ENCODE measurements at places on chromosomes 3 and 15. TPM values are rescaled to one million over a fixed set of nuclear protein-coding genes. Genes with fewer than 3 reads are reported as not detected.

DNA sequence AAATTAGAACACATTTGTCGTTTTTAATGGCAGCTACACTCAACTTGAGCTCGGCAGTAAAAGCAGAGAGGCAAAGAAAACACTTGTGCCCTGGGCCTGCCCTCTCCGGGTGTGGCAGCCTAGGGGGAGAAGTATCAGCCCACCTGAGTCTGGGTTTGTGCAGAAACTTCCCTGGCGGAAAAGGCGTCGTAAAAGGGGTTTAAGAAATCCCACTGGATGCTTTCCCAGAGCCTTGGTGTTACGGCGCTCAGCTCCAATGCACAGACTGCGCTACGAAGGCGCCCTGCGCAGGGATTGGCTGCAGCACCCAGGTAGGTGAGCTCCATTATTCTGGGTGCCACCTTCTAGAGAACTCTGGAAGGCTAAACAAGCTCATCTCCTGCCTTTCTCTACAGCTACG is 461.5 kb upstream of the NR2F2 start:
- DNase-seq: no peak
- H3K36me3 ChIP-seq: no peaks in the 10 kb centered on the region
- no peaks in the 10 kb centered on the region for H3K27me3 ChIP-seq
- H3K4me1 ChIP-seq: no peaks in the 10 kb centered on the region
- no peak overlapping the region for H3K27ac ChIP-seq

- H3K27ac ChIP-seq: no peak overlapping the region
- H3K4me1 ChIP-seq: no peaks in the 10 kb centered on the region
- no peak for DNase-seq
- peaks cover 4% of the 10 kb centered on the region for H3K27me3 ChIP-seq
These were observed 25.4 kb upstream of the PRSS50 start for GRCh38 chr3:46742992-46743585.

Gene CCDC12
- total RNA-seq: 45.0 TPM

Gene MB21D2
- total RNA-seq: 7.4 TPM

Gene PRRT3
- total RNA-seq: 1.5 TPM
